ENCODE measurements at places on chromosomes 5 and 9. TPM values are rescaled to one million over a fixed set of nuclear protein-coding genes. Genes with fewer than 3 reads are reported as not detected.

Gene FGF18
- polyA plus RNA-seq, result not detected

- DNase-seq, result no peak
Observed at GRCh38 chr9:136462664-136463063, 20.2 kb downstream of the SEC16A start.

DNA sequence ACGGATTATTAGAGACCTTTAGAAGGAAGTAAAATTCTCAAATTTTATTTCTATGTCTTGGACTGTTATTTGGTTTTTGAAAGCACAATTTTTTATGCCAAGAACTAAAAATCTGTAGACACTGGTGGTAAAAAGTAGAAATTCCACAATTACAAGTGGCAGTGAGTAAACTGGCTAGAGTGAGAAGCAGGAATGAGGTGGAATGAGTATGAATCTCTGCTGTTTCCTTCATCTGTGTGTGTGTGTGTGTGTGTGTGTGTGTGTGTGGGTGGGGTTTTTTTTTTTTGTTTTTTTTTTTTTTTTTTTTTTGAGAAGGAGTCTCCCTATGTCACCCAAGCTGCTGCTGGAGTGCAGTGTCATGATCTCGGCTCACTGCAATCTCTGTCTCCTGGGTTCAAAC, 94.2 kb downstream of the TLE4 start:
- DNase-seq, result peak; percentile 13

GRCh38 chr5:79612667-79613198, 492 bp downstream of the TENT2 start:
- DNase-seq, result no peak

Gene TAF11L7
- not detected for polyA plus RNA-seq
